NCI-H1694 (cell line): ENCODE measurements at places on chromosomes 12 and 14.

DNA sequence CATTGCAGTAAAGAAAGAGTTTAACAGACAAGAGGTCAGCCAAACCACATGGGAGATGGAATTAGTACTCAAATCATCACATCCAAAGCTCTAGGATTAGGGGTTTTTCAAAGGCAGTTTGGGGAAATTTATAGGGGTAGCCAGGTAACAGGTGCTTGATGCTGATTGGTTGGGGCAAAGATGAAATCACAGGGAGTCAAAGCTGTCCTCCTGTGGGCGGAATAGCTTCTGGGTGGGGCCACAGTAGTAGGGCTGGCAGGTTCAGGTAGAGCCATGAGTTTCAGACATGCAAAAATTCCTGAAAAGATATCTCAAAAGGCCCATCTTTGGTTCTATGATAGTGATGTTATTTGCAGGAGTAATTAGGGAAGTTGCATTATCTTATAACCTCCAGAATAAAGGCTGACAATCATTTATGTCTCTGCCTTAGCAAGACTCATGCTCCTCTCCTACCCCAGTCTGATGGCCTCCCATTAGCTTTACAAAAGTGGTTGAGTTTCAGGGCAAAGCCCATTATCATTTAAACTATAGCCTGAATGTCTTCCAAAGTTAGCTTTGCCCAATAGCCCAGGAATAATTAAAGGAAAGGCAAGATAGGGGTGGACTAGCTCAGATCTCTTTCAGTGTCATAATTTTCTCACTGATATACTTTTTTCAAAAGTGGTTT lies 42.1 kb upstream of the CNTN1 start:
- DNase-seq = no peak

- no peak for DNase-seq
Observed at GRCh38 chr12:25387732-25388050, 137.0 kb upstream of the KRAS start.

DNA sequence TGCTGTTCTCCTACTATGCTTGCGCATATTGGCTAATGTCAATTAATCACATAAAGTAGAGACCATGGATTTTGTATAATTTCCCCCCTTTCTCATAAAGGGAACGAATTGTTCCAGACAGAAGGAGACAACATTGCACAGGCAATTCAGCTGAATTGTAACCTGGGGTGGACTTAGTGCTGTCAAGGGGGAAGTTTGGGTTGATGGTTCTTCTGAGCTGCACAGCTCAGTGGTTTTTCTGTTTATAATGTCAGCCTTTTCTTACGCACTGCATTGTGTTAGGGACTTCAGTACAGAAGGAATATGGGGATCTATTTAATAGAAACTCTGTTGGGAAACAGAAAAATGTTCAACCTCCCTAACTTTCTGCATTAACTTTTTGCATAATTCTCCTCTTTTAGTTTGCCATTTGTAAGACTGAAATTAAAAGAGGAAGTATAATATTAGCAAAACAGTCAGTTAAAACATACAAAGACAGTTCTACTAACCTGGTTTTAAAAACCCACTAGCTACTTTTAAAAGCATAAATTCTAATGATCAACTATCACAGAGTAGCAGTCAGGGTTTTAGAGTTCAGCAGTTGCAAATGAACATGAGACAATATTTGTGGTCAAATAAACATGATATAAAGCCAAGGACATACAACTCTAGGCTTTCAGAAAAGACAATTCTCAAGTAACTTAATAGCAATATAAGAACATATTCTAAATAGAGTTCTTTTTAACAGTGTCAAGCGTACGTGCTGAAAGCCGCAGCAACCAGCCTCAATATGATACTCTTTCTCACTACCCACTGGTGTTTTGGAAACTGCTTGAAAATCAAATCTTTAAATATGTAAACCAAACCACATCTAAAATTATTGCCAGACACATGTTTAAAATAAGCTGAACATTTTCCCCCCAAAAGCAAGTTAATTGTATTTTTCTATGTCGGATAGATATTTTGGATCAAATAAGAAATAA lies 393.0 kb downstream of the FSCB start:
- no peak for DNase-seq

DNA sequence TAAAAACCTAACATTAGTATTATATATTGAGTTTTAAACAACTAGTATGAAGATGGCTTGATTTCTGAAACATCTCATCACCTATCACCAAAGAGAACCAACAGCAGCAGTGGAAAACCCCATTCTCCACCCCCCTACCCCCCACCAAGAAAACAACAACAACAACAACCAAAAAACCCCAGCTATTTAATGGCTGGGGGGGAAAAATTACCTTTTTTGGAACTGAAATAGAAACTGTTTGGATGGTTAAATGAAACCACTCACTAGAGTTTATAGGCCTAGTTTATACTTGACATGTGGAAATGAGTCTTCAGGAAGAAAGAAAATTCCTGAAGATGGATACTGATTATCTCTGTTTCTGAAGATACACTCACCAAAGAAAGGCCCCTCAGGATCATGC lies 30.3 kb downstream of the PPP2R5E start:
- no peak for DNase-seq

GRCh38 chr14:100144996-100145646 lies 14.3 kb downstream of the DEGS2 start:
- no peak for DNase-seq

- no peak for DNase-seq
Observed at GRCh38 chr12:90260136-90260535, 551.5 kb upstream of the ATP2B1 start.

GRCh38 chr12:19741132-19741489 lies 301.8 kb downstream of the AEBP2 start:
- no peak for DNase-seq

DNA sequence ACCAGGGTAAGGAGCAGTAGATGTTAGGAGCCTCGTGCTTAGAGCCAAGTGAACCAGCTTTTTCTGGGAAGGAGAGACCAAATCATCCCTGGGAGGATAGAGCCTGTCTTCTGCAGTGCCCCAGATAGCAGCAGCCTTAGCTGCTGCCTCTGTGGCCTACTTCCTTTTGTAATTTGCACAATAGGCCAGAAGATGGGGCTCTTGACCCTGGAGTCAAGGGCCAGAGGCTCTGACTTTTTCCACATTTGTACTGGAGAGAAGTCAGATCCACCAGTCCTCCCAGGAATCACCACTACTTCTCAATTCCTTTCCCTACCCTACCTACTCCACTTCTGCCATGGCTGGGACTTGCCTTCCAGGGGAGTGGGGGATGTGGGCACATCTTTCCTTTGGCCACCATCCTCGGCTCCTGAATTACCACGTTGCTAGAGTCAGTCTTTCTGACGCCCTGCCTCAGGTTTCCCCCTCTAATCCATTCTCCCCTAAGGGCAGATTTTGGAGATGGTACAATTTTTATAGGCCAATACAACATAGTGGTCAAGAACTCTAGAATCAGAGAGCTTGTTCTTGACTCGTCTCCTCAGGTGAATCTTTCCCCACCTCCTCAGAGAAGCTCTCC lies 3.3 kb upstream of the SLC4A8 start:
- DNase-seq = peak; percentile 40

DNA sequence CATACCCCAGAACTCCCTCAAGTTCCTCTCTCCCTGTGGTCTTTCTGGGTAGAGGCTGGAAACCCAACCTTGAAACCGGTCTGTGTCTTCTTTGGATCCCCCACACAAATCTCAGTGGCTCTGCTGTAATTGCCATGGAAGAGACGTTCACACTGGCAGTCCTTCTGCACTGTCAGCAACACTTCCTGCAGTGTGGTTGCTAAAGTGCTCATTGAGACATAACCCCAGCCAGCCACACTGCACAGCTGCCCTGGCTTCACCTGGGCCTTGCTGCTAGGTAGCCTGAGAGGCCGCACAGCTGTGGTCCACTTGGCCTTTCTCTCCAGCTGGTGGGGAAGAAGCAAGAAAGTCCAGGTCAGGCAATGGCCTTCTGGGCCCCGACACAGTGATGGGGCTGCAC lies 2.4 kb downstream of the GZMH start:
- no peak for DNase-seq

GRCh38 chr14:101761881-101762529 lies 496 bp downstream of the PPP2R5C start:
- DNase-seq = no peak

DNA sequence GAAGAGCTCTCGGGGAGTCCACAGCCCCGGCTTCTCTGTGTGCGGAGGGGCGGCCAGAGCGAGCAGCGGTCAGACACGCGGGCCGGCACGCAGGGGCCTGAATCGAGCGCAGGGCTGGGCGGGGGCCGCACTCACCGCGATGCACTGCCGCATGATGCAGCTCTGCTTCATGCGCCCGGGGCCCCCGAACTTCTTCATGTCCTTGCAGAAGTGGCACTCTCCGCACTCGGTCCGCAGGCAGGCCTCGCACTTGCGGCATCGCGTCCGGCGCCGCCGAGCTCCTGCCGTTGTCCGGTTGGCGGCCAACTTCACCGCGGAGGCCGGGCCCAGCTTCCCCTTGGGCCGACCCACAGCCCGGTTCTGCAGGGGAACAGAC lies 53.1 kb downstream of the RNF34 start:
- DNase-seq = no peak

DNA sequence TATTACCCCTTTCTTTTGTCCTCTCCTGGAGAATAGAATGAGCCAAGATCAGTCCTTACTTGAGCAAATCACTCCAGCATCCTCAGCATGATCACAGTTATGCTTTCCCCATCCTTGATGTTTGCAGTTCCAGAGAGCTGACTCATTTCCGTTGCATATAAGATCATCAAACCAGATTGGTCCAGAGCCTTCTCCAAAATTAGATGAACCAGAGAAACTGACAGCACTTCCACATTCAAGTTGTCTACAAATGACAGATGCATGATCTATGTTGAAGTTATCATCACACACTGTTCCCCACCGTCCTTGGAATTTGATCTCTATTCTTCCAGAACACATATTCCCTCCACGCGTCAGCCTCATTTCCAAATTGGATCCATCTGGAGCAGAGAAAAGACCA lies 4.8 kb downstream of the CD163 start:
- DNase-seq = no peak

GRCh38 chr12:16218934-16219751 lies 58.3 kb downstream of the SLC15A5 start:
- DNase-seq = no peak

- no peak for DNase-seq
Observed at GRCh38 chr12:109740694-109741245, 27.1 kb downstream of the FAM222A start.

DNA sequence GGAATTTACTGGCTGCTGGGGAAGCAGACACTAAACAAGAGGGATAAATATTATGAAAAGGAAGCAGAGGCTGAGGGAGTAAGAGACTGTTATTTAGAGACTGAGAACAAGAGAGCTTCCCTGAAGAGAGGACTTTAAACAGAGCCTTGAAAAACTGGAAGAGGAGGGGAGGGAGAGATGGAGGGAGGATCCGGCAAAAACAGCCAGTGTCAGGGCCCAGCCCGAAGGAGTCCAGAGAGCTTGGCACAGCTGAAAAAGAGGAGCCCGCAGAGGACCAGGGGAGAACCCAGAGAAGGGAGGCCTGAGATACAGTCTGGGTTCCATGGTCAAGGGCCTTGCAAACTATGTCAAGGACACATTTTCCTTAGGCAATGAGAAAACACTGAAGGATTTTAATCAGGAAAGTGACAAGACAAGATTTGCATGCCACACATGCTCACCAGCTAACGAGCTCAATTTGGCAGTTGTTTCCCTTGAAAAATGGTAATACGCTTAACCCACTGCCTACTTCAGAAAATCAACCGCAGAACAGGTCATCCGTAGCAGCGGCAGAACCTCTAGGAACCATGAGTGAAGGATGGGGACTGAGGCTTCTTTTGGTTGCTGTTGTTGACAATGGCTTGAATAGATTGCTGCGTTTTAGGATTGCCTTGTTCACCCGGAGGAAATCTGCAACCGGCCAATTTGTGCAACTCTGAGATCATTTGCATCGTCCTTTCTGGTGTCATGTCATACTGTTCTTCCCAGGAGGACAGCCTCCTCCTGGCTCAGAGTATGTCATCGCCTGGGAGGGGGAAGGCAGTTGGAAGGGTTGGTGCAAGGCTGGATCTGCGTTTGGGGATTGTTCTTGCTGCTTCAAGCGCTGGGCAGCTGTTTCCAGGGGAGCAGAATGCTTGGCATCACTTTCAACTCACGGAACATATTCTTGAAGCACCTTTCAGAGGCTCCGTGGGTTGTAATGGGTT lies 108.2 kb downstream of the PRMT8 start:
- no peak for DNase-seq

- DNase-seq = no peak
Observed at GRCh38 chr14:54338696-54339317, 58.0 kb upstream of the CDKN3 start.

GRCh38 chr12:12998248-12998647 lies 1.8 kb downstream of the HEBP1 start:
- no peak for DNase-seq

DNA sequence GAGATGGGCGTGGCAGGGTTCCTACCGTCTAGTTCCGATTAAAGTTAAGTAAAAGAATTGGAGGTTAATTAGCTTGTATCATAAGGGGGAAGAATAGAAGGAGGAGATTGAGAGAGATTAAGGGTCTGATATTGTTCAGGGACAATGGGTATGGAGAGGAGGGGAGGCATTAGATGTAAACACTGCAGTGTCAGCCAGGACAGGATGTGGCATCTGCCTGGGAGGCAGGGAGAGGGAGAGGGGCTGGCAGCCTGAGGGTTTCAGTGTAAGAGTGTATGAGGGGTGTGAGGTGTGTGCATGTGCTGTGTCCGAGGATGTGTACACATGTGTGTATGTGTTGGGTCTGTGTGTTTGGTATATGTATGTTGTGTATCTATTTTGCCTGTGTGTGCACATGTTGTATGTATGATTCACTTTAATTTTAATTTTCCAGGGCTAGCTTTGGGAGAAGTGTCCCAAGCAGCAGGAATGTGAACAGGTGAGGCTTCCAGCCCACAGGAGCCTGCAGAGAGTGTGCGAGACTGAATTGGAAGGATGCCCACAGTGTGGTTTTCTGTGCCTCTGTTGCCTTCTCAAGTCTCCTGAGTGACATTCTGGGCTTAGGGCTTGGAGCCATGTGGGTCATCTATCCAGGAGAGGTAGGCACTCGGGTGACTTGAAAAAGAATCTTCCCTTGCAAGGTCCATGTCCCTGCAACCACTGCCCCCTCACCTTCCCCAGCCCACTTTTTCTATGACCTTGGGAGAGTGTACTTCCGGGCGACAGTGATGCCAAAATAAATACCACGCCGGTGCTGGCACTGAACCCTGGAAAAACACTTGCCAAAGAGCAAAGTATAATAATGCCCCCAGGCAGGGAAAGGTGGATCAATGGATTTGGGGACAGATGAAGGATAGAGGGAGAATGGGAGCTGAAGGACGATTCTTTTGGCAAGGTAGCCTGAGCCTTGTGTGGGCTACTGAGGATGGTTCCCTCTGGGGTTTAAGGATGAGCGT lies 36.8 kb upstream of the DCD start:
- no peak for DNase-seq

GRCh38 chr12:114952573-114953271 lies 268.7 kb upstream of the TBX3 start:
- DNase-seq = no peak

GRCh38 chr12:123732251-123732650 lies 20.1 kb downstream of the ATP6V0A2 start:
- DNase-seq = no peak

DNA sequence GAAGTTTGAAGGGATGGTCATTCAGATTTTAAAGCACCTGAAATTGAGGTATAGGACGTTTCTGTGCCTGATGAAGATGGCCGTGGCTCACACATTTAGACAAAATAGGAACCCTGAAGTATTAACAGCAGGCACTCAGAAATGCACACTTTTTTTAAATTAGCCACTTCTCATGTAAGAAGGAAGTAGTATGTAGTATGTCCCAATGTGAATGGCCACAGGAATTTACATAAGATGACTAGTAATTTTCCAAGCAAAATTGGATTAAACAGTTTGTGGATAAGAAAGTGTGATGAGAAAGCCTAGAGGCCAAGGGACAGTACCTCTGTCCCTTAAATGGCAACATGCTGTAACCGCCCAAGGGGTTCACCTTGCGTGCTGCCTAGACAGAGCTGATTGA lies 1.8 kb upstream of the MIS18BP1 start:
- no peak for DNase-seq

GRCh38 chr14:33569821-33570687 lies 380.8 kb downstream of the EGLN3 start:
- no peak for DNase-seq
